Skin of body (tissue), 3 donors: ENCODE measurements at places on chromosomes 13 and 19. TPM values are rescaled to one million over a fixed set of nuclear protein-coding genes. Genes with fewer than 3 reads are reported as not detected.

Gene POU2F2
- total RNA-seq: 0.30 TPM

Gene ZNF723
- not detected for total RNA-seq

Gene KATNAL1
- total RNA-seq: 20.4 TPM

Gene SHD
- total RNA-seq: 1.3 TPM

DNA sequence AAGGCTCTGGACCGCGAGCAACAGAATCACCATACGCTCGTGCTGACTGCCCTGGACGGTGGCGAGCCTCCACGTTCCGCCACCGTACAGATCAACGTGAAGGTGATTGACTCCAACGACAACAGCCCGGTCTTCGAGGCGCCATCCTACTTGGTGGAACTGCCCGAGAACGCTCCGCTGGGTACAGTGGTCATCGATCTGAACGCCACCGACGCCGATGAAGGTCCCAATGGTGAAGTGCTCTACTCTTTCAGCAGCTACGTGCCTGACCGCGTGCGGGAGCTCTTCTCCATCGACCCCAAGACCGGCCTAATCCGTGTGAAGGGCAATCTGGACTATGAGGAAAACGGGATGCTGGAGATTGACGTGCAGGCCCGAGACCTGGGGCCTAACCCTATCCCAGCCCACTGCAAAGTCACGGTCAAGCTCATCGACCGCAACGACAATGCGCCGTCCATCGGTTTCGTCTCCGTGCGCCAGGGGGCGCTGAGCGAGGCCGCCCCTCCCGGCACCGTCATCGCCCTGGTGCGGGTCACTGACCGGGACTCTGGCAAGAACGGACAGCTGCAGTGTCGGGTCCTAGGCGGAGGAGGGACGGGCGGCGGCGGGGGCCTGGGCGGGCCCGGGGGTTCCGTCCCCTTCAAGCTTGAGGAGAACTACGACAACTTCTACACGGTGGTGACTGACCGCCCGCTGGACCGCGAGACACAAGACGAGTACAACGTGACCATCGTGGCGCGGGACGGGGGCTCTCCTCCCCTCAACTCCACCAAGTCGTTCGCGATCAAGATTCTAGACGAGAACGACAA, 1.8 kb downstream of the PCDH17 start:
- peak; percentile 16 for DNase-seq

DNA sequence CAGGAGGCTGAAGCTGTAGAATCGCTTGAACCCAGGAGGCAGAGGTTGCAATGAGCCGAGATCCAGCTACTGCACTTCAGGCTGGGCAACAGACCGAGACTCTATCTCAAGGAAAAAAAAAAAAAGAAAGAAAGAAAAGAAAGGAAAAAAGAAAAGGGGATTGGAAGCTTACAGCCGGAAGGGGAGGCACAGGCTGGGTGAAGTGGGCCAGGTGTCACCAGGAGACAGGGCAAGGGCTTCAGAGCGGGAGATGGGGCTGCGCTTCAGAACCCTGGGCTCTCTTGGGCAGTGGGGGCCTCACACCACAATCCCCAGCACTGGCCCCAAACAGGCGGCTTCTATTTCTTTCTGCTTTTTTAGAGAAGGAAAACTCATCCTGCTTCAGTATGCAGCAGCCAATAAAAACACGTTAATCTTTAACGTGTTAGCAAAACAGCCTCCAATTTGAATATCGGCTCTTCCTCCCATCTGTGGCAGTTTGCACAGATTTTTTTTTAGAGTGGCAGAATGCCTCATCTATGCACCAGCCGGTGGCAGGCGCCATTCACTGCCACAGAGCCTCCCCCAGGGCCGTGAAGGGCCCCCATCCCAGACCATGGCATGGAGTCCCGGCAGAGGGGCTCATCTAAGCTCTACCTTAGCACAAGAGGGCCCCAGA, 46.6 kb upstream of the C19orf12 start:
- DNase-seq: no peak

- no peak for DNase-seq
Measured at GRCh38 chr13:34757441-34757840, 184.6 kb upstream of the NBEA start.

DNA sequence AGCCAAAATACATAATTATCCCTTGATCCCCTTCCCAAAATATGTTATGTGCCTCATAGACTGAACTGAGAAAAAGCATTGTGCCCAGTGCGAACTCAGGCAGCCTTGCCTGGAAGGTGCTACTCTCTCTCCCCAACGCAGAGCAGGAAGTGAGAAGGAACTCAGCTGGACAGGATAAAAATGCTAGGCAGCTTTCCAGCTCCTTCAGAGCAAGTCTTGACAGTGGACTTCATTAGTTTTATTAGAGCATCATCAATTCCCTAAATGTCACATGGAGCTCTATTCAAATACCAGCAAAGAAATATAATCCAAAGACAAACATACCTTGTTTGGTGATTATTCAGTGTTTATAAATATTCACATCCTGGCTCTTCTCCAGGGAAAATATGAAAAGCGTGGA, 202.4 kb downstream of the RFC3 start:
- DNase-seq: no peak

DNA sequence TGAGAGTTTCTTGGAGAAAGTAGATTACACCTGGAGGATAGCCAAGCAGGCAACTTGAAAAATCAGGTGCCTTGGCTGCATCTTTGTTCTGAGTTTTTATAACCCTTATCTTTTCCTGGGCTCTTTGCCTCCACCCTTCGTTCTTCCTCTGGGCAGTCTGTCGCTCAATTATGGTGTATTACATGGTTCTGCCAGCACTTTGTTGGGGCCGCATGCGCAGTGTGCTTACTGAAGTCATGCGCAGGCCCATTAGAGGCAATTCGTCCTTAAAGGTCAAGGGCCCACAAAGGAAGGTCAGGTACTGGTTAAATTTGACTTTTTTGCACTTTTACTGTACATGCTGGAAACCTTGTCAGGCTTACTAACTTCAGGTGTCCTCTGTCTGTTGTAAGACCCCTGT, 761.9 kb upstream of the SLITRK5 start:
- no peak for DNase-seq

DNA sequence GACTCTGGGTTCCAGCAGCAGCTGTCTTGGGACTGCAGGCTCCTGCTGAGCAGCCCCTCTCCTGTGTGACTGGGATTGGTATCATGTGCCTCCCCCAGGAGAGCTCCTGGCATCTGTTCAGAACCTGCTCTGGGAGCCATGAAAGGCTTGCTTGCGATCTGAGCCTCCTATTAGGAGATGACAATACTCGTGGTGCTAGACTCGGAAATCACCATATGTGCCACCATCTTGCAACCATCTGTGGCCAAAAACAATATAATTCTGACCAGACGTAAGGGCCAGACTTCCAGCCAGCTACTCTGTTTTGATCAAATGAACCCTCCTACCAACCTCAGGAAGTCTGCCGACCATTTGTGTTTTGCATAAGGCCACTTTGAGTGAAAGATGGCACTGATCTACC, 484.7 kb downstream of the IRS2 start:
- DNase-seq: no peak

DNA sequence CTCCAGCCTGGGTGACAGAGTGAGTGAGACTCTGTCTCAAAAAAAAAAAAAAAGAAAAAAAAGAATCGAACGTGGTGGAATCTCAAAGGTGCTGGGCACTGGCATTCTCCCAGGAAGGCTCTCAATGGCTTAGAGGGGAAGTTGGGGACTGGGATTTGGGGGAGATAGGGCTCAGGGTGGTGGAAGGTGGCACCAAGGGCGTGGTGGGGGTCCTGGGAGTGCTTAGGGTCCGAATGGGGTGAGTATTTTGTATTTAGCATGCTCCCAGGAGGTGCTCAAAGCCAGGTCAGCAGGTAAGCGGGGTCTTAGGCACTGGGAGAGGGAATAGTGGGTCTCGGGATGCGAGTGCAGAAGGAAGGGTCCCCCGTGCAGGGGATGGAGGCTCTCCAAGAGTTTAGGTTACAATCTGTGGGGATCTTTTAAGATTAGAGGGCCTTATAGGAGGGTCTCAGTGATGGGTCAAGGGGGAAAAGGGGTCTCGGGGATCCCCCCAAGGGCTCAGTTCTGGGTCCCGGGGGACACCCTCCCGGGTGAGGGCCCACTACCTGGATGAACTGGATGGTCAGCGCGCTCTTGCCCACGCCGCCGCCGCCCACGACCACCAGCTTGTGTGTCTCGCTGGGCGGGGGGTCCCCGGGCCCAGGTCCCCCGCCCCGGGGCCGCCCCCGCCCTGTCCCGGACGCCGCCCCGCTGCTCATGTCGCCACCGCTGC, 386 bp downstream of the RRAS start:
- peak; percentile 26 for DNase-seq

DNA sequence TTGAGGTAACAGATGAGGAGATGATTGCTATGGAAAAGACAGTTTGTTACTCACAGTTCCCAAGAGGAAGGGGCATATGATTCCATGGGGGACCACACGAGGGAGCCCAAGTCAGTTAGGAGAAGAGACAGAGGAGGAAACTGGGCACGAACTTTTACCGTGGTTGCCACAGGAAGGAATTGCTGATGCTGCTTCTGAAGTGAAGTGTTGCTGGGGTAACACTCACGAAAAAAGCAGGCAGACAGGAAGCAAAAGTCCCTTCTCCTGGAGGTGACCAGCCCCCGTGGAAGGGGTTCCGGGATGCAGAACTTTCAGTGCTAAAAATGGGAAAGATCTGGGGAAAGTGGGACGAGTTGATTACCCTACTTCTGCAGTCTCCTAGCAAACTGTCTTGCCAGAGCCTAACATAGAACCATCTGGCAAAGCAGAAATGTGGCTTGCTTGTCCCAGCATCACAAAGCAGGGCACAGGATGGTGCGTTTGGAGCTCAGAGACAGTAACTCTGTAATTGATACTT, 35.4 kb upstream of the MAP3K10 start:
- no peak for DNase-seq

GRCh38 chr19:10544753-10545251, 1.1 kb downstream of the ATG4D start:
- DNase-seq: no peak
